K562 (cell line): ENCODE measurements at places on chromosomes 1 and 21. TPM values are rescaled to one million over a fixed set of nuclear protein-coding genes. Genes with fewer than 3 reads are reported as not detected.

The CFHR5 gene
- total RNA-seq, result not detected in 2 replicates

The OR6K6 gene
- total RNA-seq, result not detected in 2 replicates

The NBPF20 gene
- 0.71 and 1.4 TPM in 2 replicates for total RNA-seq

DNA sequence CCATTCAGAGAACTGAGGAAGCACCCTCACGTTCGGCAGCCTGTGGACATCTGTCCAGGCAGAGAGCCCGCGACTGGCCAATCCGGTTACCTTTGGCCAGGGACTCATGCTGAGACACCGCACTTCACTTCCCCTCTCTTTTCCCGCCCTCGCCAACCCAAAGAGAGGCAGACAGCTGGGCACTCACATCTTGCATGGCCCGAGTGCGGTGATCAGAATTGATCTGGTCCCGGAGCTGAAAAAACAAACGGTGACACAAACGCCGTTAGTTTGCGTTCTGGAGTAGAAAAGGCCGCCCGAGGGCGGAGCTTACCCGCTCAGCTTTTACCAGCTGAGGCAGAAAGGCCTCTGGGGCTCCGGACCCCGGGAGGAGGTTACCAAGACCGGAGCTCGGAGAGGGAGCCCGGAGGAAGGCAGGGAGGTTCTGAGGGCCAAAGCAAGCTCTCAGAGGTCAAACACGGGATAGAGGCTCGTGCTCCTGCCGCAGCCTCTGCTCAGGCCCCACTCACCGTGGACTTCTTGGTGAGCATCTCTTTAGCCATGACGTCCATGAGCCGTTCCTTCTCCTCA lies 376 bp downstream of the SF3A3 start:
- H3K27me3 ChIP-seq, result no peaks in the 10 kb centered on the region
- peaks cover 9% of the 10 kb centered on the region; the same call in 1 of the 2 replicates for H3K4me1 ChIP-seq
- H3K4me3 ChIP-seq, result peak overlapping the region; percentile 82
- peak overlapping the region; percentile 76 for H3K27ac ChIP-seq
- peak; percentile 67 for DNase-seq
- peaks cover 45% of the 10 kb centered on the region for H3K36me3 ChIP-seq

DNA sequence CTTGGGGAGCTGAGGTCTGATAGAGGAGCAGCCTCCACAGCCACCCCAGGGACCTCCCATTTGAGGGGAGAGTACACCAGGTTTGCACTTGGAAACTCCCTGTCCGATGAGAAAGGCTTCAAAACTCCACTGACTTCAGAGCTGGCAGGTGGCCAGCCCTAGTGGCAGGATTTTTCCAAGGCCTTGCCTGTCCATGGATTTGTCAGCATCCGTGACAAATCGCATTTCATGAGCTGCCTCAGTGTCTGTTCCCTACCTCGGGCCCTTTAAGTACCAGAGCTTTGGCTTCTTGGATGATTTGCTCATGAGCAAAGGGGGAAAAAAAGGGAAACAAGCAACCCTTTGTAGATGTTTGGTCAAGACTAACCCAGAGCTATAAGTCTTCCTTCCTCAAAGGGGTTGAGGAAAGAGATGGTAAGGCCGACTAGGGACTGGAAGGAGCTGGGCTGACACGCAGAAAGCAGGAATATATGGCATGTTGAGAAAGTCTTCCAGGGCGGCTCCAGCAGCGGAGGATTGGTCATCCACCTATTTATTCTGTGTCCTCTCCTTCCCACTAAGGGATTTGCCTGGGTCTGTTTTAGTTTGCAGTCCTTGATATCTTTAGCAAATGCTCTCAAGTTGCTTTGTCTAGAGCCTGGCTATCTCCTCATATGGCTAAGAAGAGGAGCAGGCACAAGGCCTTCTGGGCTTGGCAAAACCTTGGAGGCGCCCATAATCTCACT lies 2.7 kb upstream of the HSPG2 start:
- no peak overlapping the region for H3K4me3 ChIP-seq
- H3K36me3 ChIP-seq, result peaks cover 7% of the 10 kb centered on the region; the same call in 1 of the 3 replicates
- peaks cover 68% of the 10 kb centered on the region for H3K4me1 ChIP-seq
- H3K27ac ChIP-seq, result no peak overlapping the region
- no peaks in the 10 kb centered on the region for H3K27me3 ChIP-seq
- peak; percentile 47 for DNase-seq

DNA sequence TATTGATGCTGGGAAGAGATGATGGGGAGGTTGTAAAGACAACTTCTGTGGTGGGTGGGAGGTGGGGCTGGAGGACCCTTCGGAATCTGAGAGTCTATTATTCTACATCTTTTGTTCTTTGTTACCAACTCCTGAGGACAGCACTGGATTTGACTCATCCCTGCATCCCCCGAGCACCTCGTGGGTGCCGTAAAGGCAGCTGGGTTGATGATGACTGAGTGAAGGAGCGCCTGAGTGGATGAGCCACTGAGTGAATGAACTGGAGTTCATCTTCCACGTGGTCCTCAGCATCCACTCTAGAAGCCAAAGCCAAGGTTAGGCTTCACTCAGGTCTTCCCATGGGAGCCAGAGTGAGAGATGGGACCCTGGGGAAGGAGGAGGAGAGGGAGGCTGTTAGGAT lies 77.6 kb downstream of the LRRN2 start:
- H3K36me3 ChIP-seq, result no peaks in the 10 kb centered on the region
- H3K4me3 ChIP-seq, result no peak overlapping the region
- DNase-seq, result no peak
- H3K27me3 ChIP-seq, result peaks cover 63% of the 10 kb centered on the region

DNA sequence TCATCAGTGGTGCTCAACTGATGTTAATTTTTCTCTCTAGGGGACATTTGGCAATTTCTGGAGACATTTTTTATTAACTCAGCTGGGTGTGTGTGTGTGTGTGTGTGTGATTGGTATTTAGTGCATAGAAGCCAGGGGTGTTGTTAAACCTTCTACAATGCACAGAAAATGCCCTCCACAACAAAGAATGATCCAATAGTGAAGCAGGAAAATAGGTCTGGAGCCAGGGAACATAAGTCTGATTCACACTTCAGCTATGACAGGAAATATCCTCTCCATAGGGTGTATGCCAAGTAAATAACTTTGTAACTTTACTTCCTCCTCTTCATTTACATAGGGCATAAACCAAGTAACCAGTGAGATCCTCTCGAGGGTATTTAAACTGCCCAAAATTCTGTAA lies 25.1 kb upstream of the TMEM61 start:
- no peaks in the 10 kb centered on the region for H3K36me3 ChIP-seq
- H3K4me1 ChIP-seq, result peaks cover 4% of the 10 kb centered on the region
- no peak overlapping the region for H3K4me3 ChIP-seq
- no peak overlapping the region for H3K27ac ChIP-seq
